ENCODE measurements at places on chromosomes 1 and 21.

- no peak for DNase-seq
These were observed 99.8 kb upstream of the C1orf105 start for GRCh38 chr1:172320733-172321132.

- DNase-seq = peak; percentile 55
These were observed 10.6 kb downstream of the ITPKB start for GRCh38 chr1:226728448-226728847.

DNA sequence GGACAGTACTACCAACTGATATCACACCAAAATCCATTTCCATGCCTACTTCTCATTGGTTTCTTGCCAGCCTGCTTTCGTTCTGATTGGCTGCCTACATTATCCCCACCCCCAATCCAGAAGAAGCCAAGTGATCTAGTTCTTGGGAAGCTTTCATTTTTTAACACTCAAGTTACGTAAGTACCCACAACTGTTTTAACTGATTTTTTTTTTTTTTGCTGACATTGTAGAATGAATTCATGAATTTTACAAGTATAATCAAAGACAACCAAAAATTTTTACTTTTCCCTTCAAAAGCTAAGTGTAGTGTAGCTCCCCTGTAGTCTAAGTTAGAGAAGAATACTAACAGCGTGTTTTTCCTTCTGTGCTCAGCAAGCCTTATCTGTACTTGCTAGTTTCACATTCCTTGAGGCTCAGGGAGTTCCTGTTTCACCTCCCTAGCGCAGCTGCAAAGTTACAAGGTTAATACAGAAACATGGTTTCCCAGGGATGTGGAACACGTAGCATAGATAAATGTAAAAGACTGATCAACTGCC lies at the start of gene SLC9C2:
TSS of gene SLC9C2 (minus strand) at position 17 of the 536 bp plus-strand sequence. CDS start 1,296 bp downstream, outside the sequence.
- DNase-seq = no peak

- peak; percentile 80 for DNase-seq
These were observed 36.1 kb downstream of the CLSTN1 start for GRCh38 chr1:9787702-9788101.

- DNase-seq = no peak
These were observed 8.4 kb upstream of the GNG4 start for GRCh38 chr1:235657747-235658526.

DNA sequence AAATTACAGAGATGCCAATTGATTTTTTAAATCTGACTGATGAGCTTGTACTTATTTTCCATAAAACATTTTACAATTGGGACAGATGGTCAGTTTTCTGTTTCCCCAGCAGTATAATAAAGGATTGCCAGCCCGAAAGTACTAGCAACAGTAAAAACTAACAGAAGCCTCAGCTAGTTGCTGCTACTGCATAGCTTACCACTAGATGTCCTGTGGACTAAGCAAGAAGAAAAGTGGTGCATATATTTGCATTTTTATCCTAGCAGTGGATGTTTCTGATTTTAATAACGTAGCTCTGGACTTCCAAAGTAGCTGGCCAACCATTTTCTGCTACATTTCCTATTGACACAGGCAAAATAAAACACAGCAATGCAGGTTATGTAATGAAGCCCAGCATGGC lies 241.5 kb downstream of the BARHL2 start:
- no peak for DNase-seq

Data from activated effector memory CD4-positive, alpha-beta T cell treated with anti-CD3 and anti-CD28 coated beads, Interleukin-2, amount 50 U/mL, for 16 hours (primary cell).